CD4-positive, alpha-beta T cell treated with Interleukin-6 for 4 hours (primary cell): ENCODE measurements at places on chromosomes 2 and 18.
A peak's percentile ranks its signal among the peaks of the same experiment; 100 is the strongest.

- no peak for DNase-seq
Measured at GRCh38 chr2:188345426-188345825, 53.8 kb downstream of the GULP1 start.

DNA sequence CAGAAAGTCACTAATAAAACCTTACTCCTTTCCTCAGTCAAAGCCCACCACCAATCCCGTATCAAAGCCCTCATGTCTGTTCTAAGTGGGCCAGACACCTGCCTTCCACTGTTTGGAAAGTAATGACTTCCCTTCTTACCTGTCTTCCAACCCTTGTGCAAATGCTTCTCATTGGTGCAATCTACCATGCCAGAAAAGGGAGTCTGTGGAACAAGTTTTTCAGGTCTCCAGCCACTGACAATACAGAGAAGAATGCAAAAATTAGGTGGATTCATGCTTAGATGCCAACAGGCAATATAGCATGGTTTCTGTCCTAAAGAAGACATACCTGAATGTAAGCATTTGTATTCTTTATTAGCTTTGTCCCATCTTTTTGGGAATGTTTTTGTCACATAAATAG, 1140.6 kb upstream of the LRRTM1 start:
- DNase-seq, result no peak

GRCh38 chr18:72161691-72162090, 382.5 kb downstream of the CBLN2 start:
- DNase-seq, result no peak

DNA sequence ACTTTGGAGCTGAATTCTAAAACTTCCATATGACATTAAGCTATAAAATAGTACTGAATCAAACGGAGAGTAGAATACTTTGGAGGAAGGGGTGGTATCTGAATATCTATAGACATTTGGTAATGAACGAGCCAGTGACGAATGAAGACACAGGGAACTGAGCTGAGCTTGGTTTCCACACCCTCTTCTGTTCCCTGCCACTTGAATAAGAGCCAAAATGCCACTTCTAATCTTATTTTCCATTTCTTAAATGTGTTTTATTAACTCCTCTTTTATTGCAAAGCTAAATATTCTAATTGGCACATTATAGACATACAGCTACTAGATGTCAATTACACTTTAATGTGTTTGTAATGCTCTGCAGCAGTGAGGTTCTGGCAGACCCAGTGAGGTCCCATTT, 76.1 kb downstream of the AFF3 start:
- DNase-seq, result no peak

DNA sequence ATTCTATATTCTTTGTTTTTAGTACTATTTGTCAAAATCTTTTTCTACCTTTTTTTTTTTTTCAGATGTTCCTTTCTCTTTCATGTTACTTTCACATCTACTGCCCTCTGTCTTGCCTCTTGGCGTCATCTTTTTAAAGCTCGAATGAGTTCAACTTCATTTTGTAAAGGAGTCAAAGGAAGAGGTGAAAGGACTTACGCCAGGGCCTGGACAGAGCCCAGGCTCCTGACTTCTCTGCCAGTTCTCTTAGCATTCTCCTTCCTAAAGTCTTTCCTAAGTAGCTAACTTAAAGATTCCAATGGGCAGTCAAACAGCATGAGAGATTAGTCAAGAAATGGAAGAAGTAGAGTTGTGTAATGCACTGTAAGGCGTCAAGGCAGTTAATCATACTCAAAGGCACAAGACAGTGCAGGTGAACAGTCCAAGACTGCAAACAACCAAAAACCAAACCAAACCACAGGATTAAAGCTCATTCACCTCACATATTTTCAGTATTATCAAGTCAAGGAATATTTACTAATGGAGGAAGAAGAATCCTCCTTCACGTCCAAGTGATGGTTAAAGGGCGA, 301.7 kb downstream of the TCF4 start:
- DNase-seq, result no peak

GRCh38 chr2:239040152-239040761, 192.4 kb downstream of the TWIST2 start:
- no peak for DNase-seq

- DNase-seq, result no peak
Measured at GRCh38 chr18:26516964-26517363, 31.4 kb downstream of the KCTD1 start.

DNA sequence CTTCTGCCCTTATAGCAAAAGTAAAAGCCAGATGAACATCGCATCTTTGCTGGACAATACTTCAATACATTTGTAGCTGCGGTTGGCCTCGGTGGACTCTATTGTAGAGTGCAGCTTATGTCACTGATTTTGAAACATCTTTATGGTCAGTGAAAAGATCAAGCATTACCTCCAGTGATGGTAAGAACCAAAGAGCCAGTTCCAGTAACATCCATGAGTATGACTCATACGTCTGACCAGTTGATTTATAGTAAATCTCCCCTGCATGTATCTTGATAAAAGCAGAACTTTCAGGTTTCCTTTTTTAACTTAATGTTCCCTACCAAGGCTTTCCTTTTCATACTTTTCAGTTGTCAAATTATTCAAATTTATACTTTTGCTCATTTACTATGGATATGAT, 119.2 kb upstream of the HNRNPA3 start:
- DNase-seq, result no peak

DNA sequence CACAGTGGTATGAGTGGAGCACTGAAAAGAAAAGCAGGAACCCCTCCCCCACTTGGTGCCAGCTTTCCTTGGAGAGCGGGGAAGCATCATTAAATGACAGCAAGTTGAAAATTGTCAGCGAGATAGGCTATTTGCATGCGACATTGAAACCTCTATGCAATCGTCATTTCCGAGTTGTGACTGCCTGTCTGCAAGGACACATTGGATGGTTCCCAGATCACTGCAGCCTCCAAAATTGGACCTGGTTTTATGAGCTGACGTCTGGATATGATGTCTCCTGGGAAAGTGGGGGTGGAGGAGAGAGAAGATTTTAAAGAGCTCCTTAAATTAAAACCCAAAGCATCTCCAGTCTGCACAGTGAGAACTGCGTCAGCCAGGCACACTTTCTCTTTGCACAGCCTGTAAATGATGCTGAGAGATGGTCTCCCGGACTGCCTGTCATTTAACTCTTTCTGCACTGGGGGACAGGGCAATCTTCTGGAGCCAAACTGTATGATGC, 57.8 kb upstream of the KIF5C start:
- no peak for DNase-seq

GRCh38 chr2:16665748-16666448, at the start of gene CYRIA:
Gene CYRIA, minus strand, starts transcription at chr2:16665834. Its CDS starts 77,715 bp downstream, at chr2:16588119.
- peak; percentile 57 for DNase-seq

- no peak for DNase-seq
Measured at GRCh38 chr2:226118471-226119429, 680.9 kb downstream of the IRS1 start.
